ENCODE measurements at places on chromosomes 6 and 20. TPM values are rescaled to one million over a fixed set of nuclear protein-coding genes. Genes with fewer than 3 reads are reported as not detected.

DNA sequence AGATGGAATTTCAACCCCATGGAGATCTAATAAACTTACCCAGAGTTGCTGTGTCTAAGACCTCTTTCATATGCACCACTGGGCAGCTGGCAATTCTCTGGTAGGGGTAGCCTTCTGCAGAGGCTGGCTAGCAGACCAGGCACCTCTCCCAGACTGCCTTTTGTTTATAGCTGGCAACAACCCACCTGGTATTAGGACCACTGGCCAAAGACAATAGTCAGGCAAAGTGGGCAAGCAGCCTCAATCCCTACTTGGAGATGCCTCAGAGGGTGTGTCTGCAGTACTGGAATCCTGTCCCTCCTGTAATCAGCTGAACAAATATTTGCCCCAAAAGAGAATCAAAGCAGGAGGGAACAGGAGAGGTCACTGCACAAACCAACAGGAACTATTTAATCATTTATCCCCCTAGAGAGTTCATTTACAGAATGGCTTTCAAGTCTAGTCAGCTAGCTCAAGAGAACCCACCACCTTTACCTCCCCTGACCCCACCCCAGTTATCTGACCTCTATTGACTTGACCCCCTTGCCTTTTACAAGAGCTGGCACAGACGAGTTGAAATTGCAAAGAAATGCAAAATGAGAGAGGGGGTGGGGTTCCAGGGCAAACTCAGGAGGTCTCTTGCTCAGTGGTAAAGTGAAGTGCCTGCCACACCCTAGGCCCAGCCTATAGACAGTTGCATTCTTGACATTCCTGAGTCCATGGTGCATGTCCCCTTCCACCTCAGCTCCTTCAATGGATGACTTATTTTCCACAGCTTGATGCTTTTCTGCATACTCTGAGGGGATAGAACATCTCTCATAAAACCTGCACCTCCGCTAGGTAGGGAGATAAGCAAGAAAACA lies 2.8 kb downstream of the BCL2L1 start:
- DNase-seq = peak; percentile 52

DNA sequence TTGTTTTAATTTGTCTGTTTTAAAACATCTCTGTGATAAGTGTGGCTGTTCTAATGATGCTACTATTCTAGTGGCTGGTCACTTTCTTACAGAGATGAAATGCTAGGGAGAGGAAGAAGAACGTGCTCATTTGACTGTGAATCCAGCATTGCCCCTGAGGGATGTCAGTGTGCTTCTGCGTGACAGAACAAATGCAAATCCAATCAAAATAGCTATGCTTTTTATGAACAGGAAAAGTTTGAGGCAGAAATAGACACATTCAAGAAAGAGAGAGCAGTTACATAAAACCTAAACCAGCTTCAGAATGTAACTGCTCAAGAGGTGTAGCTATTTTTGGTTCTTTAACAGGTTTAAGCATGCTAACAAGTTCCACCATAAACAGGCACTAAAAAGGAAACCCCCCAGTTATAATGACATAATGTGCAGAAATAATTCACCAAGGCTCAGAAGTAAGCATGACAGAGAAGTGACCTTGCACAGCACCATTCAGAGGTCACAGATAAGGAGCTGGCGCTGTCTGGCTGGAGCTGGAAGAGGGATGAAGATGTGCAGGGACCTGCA lies 385.3 kb downstream of the EPM2A start:
- peak; percentile 89 for DNase-seq

DNA sequence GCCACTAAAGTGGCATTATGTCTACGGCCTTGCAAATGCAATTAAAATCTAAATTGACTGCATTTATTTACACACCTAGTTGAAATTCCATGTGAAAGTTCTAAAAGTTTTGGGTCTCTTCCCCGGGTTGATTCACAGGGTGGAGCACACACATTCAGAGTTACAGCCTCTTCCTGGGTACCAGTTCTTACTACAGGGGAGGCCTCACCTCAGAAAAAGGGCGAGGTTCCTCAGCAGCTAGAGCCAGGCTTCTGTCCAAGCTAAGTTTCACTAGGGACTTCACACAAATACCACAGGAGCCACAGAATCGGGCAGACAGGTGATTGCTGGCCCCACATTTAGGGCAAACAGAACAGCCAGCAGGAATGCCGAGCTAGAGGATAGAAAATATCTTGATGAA lies 52.7 kb downstream of the DZANK1 start:
- DNase-seq = no peak

DNA sequence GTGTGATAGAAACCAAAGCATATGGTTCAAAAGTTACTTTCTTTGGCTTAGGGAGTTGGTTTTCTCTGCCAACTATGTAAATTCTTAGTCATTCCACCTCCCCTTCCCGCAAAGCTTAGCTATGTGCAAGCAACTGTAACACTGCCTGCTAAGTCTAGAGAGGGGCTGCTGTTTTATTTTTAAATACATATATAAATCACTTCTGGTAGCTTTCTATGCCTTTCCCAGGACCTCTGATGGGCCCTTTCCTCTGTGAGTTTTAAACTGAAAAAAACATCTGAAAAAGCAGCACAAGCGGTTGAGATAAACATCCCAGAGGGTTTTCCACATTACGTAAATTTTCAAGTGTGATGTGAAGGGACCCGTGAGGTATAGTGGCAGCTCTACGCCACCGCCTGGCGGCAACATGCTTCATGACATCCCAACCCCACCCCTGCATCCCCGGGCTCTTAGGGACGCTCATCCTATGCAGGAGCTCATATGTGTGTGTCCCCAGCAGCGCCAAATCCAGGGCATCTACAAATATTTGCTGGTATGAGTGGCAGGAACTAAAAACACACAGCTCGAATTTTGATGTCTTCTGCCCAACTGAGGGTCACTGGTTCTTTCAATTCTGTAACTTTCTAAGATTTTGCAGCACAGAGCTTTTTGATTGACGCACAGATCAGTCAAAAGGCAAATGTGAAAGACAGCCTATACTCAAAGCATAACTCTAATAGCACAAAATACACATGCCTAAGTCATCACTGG lies 12.7 kb downstream of the SAYSD1 start:
- peak; percentile 83 for DNase-seq

- DNase-seq = no peak
Measured at GRCh38 chr6:37517411-37517812, 17.7 kb upstream of the CCDC167 start.

DNA sequence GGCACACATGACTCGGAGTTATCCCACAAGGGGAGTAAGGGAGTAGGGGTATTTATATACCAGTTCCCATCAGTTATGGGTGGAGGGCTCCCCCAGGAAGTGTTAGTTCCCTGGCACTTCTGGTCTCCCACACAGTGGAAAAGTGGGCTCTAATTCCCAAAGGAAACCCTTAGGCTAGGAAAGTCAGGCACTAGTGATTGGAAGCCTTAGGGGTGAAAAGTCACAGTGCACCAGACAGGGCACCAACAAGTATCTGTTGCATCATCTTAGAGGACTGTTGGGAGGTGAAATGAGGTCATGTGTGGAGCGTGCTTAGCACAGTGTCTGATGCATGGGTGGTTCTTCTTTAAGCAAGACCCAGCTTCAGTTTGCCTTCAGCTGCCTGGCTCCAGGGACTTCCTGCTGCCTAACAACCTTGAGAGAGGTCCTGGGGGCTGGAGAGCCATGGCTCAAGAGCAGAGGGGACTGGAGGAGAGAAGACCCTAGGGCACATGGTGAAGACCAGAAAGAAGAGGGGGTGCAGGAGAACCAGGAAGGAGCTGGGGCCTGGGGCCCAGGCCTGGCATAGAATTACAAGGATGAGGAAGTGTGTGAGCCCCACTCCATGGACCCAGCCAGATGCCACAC lies 7.5 kb upstream of the FOXP4 start:
- DNase-seq = peak; percentile 57

DNA sequence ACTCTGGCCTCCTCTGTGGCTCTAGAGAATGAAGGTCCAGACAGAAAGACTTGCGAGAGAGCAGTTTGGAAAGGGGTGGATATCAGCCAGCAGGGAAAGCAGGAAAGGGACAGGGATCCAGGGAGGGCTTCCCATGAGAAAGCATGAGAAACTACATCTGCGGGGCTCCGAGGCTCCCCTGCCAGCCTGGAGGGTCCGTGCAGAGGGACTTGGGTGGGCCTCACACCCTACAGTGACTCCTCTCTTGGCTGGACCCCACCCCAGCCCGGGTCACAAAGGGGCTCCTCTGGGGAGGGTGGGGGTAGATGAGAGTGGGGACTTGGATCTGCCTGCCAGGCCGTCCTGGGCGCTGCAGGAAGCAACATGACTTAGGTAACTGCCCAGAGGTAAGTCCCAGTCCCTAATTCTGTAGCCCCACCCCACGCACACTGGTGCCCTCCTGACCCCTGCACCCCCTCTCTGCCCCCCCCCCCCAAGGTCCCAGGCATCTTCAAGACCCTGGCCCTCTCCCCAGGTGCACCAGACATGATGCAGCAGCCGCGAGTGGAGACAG lies at the start of gene TMEM239:
TMEM239 (plus strand) TSS at position 335 of the 553 bp plus-strand sequence; CDS start at position 526, 191 bp downstream.
- DNase-seq = no peak

GRCh38 chr20:24640276-24640675 lies 170.8 kb downstream of the SYNDIG1 start:
- no peak for DNase-seq

GRCh38 chr6:91718198-91718597 lies 1131.3 kb upstream of the MAP3K7 start:
- no peak for DNase-seq

GRCh38 chr20:35619196-35620095 lies 3.8 kb downstream of the SPAG4 start:
- peak; percentile 94 for DNase-seq

GRCh38 chr6:163159110-163159509 lies 255.4 kb upstream of the QKI start:
- no peak for DNase-seq

GRCh38 chr6:151063842-151064647 lies 175.7 kb upstream of the AKAP12 start:
- DNase-seq = no peak

C6orf118 gene
- not detected for total RNA-seq

PGC gene
- total RNA-seq = not detected

KCNQ5 gene
- total RNA-seq = 29.1 TPM

GCLC gene
- 20.3 TPM for total RNA-seq

DLL1 gene
- total RNA-seq = 0.26 TPM

Measured in Karpas-422 (cell line).